ENCODE measurements at places on chromosomes 13 and 19. TPM values are rescaled to one million over a fixed set of nuclear protein-coding genes. Genes with fewer than 3 reads are reported as not detected.

TPTE2 gene
- total RNA-seq = not detected

CATSPERD gene
- total RNA-seq = not detected

IL4I1 gene
- total RNA-seq = not detected

FUT3 gene
- 28.5 TPM for total RNA-seq

DNA sequence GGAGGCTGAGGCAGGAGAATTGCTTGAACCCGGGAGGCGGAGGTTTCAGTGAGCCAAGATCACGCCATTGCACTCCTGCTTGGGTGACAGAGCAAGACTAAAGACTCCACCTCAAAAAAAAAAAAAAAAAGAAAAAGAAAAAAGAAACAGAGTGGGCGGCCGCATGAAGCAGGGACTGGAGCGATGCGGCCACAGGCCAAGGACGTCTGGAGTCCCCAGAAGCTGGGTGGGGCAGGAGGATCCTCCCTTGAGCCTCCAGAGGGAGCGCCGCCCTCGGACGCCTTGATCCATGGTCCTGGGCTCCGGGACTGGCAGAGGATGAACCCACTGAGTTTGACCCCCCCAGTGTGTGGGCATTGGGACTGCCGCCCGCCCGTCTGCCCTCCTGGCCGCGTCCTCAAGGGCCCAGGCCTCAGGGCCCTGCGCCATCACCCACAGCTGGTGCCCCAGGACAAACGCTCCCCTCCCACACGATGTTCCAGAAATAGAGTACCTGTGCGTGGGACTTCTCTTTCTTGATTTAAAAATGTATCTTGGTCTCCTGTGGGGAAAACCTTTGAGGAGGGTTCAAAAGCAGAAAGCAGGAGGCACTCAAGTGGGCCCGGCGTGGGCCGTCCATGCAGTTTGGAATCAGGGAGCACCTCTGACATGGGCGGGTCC, 15.5 kb downstream of the BTBD2 start:
- no peak overlapping the region for H3K4me3 ChIP-seq
- DNase-seq = no peak
- H3K4me1 ChIP-seq = no peaks in the 10 kb centered on the region
- peaks cover 3% of the 10 kb centered on the region for H3K36me3 ChIP-seq

Measured in PC-9 (cell line).